HS-27A (cell line): ENCODE measurements at places on chromosomes 7 and 10.
A peak's percentile ranks its signal among the peaks of the same experiment; 100 is the strongest.

DNA sequence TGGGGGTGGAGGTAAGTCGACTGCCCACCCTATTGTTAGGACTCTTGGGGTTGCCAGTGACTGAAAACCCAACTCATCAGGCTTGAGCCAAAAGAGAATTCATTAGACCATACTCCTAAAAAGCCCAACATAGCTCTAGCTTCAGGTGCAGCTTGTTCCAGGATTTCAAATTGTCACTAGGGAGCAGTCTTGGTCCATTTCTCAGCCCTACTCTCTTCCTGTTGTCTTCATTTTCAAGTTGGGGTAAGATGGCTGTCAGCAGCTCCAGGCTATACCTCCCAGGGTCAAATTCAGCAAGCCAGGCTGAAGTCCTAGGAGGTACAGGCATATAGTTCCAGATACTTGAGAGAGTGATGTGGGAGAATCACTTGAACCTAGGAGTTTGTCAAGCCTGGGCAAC is 14.9 kb upstream of the COL13A1 start:
- no peak for DNase-seq

- DNase-seq, result no peak
Observed at GRCh38 chr10:35136263-35136815, 9.7 kb downstream of the CREM start.

DNA sequence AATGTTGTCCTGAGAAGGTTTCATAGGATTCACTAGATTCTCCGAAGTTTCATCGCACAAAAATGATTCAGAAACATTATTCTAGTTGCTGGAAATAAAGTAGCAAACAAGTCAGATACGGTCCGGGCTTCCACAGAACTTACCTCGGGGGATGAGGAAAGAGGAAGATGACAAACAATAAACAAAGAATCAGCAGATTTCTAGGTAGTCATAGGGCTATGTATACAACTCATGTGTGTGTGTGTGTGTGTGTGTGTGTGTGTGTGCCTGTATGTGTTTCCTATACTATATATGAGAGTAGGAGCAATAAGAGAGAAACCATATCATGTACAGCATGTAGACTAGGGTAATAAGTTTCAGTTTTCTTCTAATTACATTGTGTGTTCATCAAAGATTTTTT is 16.5 kb downstream of the TMEM236 start:
- no peak for DNase-seq

DNA sequence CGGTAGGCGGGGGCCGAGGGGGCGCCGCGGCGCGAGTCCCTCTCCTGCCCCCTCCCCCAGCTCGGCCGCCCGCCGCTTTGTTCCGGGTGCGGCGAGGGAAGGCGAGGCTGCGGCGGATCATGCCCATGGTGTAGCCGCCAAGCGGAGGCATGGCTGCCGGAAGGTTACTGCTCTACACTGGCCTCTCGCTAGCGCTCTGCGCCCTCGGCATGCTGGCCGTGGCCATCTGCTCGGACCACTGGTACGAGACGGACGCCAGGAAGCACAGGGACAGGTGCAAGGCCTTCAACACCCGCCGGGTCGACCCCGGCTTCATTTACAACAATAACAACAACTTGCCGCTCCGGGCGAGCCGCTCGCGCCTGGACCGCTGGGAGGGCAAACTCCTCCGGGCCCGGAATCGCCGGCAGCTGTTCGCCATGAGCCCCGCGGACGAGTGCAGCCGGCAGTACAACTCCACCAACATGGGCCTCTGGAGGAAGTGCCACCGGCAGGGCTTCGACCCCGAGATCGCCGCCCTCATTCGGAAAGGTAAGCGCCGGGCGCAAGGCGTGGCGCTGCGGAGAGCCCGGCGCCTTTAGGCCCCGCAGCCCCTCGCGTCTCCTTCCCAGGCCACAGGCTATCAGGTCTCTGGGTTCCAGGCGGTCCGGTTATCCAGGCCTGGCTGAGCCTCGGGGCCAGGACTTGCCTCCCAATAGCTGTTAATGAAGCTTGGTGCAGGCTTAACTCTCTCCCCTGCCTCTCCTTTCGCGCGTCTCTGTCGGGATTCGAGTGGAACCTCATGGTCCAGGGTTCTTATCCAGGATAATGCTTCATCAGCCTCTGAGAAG is 513 bp downstream of the TMEM178B start:
- DNase-seq, result no peak

- DNase-seq, result no peak
Observed at GRCh38 chr10:6384847-6385246, 182.1 kb downstream of the PFKFB3 start.

GRCh38 chr10:35000936-35001335 is 89.2 kb downstream of the CUL2 start:
- no peak for DNase-seq

GRCh38 chr10:78853864-78854263 is 214.9 kb upstream of the ZMIZ1 start:
- DNase-seq, result no peak

DNA sequence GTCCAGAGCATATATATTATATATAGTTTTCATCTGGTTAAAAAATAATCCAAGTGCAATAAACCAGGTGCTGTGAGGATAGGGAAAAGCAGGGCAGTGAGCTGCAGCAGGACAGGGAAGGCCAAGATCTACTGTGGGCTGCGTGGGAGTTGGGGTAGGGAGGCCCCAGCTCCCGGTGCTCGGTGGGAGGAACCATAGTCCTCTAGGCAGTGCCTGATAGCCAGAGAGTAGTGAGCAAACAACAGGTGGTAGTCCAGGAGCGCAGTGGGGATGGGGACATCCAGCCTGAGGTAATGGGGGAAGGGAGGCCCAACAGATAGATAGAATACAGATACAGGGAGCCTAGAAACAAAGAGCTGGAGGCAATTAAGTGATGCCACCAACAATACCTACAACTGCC is 4.1 kb upstream of the BMPR1A start:
- DNase-seq, result no peak

- no peak for DNase-seq
Observed at GRCh38 chr7:155187061-155187785, 110.5 kb upstream of the INSIG1 start.

DNA sequence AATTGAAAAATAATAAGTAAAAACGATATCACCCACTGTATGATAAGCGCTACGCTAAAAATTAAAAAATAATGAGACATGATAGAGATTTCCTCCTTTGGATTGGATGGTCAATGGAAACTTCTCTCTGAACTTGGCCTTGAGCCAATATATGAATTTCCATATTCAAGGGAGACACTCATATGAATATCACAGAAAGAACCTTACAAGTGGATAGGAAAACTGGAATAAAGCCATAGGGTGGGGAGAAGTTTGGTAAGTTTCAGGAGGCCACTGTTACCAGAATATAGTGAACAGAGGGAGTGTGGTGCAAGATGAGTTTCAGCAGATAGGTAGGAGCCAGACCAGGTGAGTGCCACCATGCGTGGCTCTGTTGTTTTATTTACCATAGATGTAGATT is 147.2 kb downstream of the SEM1 start:
- DNase-seq, result no peak

DNA sequence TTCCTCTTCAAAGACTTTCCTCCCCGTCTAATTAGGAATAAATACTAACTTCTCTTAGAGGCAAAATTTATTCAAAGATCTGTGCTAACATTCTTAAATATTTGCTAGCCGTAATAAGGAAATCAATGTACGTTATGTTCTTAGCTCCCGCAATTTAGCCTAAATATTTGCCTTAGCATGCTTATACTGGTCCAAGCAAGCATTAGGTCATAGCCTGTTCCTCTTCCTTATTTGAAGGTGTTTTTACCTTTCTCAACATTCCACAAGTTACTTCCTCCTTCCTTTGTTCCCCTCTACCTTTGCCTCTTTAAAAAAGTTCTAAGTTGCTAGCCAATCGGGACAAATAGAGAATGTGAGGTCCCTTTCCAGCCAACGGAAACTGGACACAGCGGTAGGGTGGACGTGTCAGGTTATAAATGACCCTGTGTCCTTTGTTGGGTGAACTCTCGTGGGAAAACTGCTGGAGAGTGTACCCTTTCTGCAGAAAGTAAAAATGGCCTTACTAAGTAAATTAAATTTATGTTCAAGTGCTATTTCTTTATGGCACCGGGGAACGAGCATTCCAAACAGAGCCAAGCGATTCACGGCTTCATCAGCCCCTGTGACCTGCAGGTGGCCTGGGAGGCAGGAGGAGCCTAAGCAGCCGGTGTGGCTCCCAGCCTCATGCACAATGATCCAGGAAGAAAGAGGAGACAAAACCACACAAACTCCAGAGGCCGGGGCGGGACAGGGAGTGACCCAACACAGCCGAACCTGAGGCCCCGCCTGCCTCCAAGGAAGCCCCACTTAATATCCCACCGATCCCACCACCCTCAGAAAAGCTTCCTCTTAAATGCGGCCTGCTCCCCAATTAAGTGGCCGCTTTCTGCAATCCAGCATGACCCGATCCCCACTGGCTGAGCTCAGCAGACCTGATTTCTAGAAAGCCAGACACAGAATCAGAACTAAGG is 67.0 kb downstream of the ZRANB1 start:
- DNase-seq, result no peak

DNA sequence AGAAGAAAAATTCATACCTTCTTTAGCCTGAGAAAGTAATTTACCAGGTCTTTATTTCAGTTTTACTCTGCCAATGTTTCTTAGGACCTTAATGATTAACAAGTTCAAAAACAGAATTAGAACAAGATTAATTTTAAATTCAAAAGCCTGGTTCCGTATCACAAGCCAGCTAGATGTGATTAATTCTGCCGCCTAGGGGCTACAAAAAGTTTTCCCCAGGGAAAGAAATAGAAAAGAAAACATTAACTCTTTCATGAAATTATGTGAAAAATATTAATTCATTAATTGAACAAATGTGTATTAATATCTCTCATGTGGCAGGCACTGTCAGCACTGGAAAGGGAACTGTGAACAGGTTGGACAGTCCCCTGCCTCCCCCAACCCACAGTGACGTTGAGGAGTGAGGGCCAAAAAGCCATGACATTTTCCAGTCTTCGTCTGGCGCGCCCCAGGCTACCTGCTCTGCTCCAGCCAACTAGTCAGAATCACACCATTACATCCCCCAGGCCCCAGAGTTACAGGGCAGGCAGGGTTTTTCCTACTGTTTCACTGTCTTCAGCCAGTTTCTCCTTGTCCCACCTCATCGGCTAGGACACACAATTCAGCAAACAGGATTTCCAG is 20.1 kb downstream of the TMEM176A start:
- DNase-seq, result no peak

DNA sequence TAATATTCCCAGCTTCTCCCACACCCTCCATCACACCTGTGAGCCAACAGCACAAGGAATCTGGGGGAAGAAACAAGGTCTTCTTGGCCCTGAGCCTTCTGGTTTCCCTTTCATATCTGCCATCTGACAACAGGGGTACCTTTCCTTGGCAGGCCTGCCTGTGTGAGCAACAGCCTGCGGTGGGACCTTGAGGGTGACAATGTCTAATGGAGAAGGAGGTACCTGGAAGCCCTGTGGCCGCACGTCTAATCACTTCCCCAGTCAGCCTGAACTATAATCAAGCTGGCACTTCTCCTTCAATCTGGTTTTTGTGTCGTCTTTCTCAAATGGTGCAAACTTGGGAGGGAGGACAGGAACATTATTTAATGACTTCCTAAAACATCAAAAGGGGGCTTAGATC is 41.2 kb downstream of the NRCAM start:
- no peak for DNase-seq

GRCh38 chr10:5540891-5541290 is 16.1 kb downstream of the CALML3 start:
- no peak for DNase-seq

- no peak for DNase-seq
Observed at GRCh38 chr10:112124866-112125265, 58.7 kb downstream of the GPAM start.

DNA sequence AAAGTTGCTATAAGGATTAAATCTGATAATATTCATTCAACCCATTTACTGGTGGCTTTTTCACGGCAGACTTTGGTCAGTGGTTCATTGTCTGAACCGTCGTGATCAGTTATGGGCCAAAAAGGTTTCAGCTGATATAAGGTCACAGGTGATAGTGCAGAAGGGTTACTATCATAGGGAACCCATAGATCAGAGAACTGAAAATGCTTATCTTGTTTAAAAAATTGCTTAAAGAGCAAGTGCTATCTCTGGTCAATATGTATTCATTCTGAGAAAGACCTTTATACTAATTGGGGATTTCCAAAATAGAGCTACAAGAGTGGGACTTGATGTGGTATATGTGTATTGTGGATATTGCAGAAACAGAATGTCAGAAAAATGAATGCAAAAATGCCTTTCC is 147.8 kb upstream of the SEMA3E start:
- no peak for DNase-seq

DNA sequence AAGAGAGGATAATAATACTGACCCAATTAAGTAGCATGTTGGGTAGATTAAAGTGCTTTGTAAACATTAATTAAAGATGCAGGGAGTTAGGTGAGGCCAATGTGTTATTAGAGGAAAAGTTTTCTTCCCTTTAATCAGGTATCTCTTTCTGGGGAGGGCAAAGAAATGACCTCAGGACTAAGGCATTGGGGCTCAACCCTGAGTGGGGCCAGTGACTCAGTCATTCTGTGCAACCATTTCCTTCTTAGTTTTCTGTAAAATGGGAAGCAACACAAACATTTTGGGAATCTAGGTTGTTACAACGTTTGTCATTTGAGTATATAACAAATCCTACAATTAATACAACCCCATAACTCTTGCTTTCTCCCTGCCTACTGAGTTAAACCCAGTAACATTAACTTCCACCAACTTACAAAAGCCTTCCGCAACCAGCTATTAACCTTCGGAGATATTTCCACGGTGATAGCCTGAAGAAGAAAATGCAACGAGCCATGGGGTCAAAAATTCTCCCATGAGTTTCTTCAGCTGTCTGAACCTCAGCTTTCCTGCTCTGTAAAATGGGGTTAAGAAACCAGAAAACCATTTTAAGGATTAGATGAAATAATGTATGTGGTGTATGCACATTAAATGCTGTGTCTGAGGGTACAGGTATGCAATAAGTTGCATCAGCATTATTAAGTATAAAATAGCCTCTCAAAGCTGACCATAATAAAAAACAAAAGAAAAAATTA is 965 bp upstream of the PROSER2 start:
- no peak for DNase-seq

GRCh38 chr10:79491143-79491835 is 21.0 kb upstream of the EIF5AL1 start:
- DNase-seq, result no peak

DNA sequence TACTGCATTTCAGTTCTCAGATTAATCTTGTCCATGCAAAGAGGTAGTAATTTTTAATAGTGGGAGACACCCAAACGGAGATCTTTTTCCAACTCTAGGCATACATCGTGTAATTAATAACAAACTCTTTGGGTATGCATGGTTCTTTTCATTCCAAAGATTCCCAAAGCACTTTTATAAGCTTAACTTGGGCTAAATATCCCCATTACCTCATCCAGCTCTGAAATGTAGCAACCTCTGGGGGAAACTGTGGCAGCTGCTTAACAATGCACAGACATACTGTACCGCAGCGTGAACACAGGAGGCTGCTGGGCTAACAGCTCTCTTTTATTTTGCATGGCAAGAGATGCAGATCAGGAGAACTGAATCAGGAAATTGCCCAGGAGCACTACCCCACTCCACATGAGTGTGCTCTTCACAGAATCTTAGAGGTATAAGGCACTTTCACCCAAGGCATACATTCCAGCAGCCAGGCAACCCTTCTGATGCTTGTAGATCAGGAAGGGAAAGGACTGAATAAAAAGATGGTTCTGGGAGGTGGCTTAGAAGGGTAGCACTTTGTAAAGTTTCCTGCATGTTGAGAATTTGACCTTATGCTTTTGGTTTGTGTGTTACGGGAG is 114.4 kb upstream of the GLI3 start:
- no peak for DNase-seq

- no peak for DNase-seq
Observed at GRCh38 chr7:117862378-117862777, 10.9 kb downstream of the CTTNBP2 start.

- peak; percentile 75 for DNase-seq
Observed at GRCh38 chr7:18508443-18509427, 13.2 kb downstream of the HDAC9 start.

GRCh38 chr7:127337581-127337980 is 54.9 kb downstream of the ZNF800 start:
- DNase-seq, result no peak
